ENCODE measurements at places on chromosomes 5 and 9. TPM values are rescaled to one million over a fixed set of nuclear protein-coding genes. Genes with fewer than 3 reads are reported as not detected.

The MZB1 gene
- polyA plus RNA-seq = 0.32 TPM

The C9 gene
- 0.06 TPM for polyA plus RNA-seq

The BNC2 gene
- 15.1 TPM for polyA plus RNA-seq

GRCh38 chr9:88947581-88948573 lies 43.4 kb upstream of the S1PR3 start:
- DNase-seq = peak; percentile 58

DNA sequence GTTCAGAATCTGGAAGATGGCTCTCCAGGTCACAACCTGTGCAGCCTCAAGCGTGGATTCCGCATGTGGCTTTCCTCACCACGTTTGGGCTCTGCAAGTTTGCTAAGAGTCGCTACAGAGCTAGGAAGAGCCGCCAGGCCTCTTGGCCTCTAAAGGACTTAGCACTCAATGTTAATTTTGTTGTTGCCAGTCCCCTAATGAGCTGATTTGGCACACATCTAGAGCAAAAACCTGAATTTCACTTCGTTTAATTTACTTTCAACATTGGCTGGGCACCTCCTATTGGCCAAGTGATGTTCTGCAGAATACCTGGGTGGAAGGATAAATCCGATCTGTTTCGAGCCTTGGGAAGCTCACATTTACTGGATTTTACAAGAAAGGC lies 65.8 kb upstream of the UNC5A start:
- no peak for DNase-seq

DNA sequence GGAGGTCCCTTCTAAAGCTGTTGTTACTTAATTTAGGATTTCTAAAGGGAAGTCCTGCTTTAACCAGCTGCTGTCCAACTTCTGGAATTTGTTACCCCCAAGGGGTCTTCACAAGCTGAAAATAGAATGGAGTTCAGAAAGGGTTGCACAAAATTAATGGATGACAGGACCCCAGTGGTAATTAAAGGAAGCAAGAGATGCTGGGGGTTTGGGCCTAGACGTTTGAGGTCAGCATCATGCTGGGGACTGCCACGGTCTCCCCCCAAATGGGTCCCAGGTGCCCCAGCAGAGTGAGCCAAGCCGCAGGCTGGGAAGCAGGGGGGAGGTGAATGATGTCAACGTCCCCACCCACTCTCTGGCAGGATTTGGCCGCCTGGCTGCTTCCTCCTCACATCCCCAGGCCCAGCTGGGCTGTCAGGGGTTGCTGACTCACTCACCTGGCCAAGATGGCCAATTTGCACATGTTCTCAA lies 97.5 kb upstream of the ARAP3 start:
- DNase-seq = peak; percentile 55

DNA sequence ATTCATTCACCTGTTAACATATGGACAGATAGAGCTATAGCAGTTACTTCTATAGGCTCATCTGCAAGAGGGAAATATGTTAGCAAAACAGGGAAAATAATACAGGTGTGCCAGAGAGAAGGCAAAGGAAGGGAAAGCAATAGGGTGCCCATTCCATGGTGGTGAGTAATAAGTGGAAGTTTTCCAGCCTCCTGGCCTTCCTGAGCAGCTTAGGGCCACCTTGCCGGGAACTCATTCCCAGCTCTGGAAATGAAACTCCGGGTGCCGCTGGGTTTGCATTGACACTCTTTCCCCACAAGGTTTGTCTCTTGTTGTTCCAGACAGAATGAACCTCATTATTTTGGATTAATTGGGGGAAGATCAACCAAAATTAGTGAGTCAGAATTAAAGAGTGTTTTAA lies 58.4 kb downstream of the SLC1A3 start:
- DNase-seq = no peak

- DNase-seq = peak; percentile 31
Measured at GRCh38 chr9:120693700-120694008, 20.6 kb downstream of the MEGF9 start.

DNA sequence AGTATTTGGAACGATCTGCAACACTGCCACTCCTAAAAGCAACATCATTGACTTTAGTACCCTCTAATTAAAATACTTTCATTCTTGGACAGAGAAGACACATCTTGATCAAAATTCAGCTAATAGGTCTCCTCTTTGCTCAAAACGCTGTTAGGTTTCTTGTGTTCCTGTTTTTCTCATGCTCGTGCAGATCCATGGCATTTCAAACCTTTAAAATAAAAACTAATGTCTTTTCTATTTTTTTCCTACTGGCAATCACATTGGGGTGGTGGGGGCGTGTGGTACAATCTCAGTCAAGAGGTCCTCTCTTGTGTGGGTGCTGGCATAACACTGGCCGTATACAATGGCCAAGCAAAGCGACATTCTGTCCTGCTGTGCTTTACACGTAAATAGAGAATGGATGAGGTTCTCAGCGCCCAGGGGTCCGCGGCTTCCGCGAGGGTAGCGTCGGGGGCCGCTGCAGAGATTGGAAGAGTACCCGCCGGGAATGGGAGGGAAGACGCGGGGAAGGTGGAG lies 315 bp upstream of the GPR150 start:
- no peak for DNase-seq

GRCh38 chr5:79720096-79720495 lies 30.5 kb downstream of the CMYA5 start:
- DNase-seq = peak; percentile 5
